ENCODE measurements at places on chromosomes 5 and 9.

GRCh38 chr5:141529002-141529401 lies 40.1 kb downstream of the PCDHGC5 start:
- no peak for DNase-seq

DNA sequence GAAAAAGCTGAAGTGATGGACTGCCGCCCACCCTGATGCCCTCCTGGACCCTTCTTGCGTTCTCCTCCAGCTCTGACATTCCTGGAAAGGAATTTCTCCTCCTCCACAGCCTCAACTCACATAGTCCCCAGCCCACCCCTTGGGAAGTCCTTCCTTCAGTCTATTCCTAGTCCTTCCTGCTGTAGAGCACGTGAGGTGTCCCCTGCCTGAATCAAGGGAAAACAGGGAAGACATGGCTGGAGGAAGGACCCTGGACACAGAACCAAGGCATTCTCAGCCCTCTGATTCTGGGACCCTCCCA lies 3.7 kb downstream of the ARID3C start:
- no peak for DNase-seq

GRCh38 chr5:77641963-77642737 lies 3.6 kb upstream of the OTP start:
- no peak for DNase-seq

DNA sequence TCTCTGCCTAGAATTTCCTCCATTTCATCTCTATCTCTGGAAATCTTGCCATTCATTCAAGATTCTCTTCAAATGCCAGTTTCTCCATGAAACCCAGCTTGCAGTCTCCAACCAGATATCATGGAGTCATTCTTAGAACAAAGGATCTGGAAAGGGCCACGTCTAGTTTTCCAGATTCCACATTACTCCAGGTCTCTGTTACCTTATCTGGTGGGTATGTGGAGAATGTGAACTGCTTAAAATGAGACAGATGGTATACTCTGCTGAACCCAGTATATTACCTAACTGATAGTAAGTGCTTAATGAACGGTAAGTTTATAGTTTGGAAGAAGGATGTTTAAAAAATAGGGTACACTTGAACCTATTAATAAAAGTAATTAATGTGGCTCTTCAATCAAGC lies 52.3 kb upstream of the ZSWIM6 start:
- no peak for DNase-seq

GRCh38 chr5:151320481-151320880 lies 16.9 kb upstream of the SLC36A3 start:
- no peak for DNase-seq

GRCh38 chr5:61486476-61486875 lies 154.4 kb downstream of the ZSWIM6 start:
- DNase-seq: no peak

DNA sequence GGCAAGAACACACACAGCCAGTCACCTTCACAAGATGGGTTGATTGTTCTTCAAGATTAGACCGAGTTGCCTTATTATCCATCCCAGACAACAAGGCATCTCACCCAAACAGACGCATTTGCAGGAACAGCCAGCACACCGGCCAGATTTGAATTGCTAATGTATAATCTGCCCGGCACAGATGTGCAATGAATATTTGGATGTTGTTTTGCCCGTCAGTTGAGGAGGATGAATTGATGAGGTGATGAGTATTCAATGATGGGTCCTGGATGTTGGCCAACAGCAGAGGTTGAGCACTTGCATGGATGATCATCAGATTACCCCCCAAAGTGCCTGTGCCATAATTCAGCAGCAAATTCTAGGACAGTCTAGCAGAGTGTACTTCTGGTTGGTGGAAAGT lies 20.1 kb downstream of the ALG2 start:
- no peak for DNase-seq

- DNase-seq: no peak
These were observed 194.3 kb downstream of the SMARCA2 start for GRCh38 chr9:2209400-2209799.

- DNase-seq: no peak
These were observed 49.5 kb downstream of the CAMSAP1 start for GRCh38 chr9:135857843-135858242.

DNA sequence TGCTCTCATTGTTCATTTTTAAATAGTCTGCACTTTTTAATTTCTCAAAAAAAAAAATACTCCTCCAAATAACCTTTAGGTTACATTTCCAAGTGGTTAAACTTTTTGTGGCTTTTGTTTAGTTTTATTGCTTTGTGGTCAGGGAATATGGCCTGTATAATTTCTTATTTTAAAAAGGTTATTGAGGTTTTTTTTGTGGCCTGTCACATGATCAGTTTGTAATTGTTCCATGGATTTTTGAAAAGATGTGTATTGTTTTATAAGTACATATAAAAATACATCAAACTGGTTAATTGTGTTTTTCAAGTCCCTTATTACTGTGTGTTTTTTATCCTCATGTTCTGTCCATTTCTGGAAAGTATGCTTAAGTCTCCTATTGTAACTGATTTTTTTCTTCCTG lies 64.0 kb downstream of the ZNF618 start:
- DNase-seq: no peak

DNA sequence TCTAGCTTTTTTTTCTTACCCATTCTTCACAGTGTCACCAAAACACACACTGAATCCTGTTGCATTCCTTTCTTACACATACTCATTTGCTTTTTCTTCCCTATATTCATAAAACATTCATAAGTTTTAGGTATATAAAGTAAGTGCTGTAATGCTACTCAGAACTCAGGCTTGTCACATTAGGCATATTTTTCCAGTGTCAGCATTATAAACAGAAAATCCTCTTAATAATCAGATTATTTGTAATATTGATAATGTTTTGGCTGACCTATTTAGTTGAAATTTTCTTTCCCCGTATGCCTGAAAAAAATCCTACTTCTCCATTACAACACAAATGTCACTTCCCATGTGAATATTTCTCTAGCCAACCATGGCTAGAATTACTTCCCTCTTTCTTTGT lies 743.0 kb upstream of the NUDT12 start:
- DNase-seq: no peak

GRCh38 chr9:19976226-19976625 lies 187.4 kb upstream of the SLC24A2 start:
- DNase-seq: no peak

DNA sequence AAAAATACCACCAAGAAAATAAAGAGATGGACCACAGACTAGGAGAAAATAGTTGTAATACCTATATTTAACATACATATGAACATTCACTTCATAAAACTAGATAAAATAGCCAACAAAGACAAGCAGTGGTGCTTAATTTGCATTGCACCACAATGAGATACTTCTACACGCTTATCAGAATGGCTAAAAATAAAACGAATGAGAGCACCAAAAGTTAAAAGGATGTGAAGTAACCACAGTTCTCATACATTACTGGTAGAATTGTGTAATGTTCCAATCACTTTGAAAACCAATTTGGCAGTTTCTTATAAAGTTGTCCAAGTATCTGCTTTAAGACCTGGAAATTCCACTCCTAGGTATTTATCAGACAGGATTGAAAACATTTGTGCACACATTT lies 198.9 kb upstream of the SGCD start:
- no peak for DNase-seq

GRCh38 chr5:142984011-142984410 lies 213.8 kb downstream of the ARHGAP26 start:
- no peak for DNase-seq

- no peak for DNase-seq
These were observed 262.9 kb downstream of the PIK3R1 start for GRCh38 chr5:68478301-68479095.

- DNase-seq: no peak
These were observed 6.2 kb upstream of the ORM1 start for GRCh38 chr9:114316605-114317230.

GRCh38 chr5:142587354-142587965 lies 98.4 kb downstream of the FGF1 start:
- DNase-seq: no peak

DNA sequence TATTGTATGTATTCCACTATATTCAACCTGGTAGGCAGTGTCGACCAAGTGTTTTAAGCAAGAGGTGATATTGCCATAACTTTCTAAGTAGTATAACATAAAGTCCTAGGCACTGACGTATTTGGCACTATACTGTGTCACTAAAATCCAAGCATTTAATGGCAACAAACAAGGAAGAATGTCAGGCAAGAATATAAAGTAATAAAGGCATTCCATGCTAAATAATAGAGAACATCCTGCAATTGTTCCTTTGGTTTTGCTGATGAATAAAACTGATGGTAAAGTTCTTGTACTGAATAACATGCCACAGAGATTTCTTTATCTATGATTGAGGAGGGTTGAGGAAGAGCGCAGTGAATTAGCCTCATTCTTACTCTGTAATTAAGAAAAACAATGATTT lies 256.9 kb downstream of the HINT1 start:
- DNase-seq: no peak

DNA sequence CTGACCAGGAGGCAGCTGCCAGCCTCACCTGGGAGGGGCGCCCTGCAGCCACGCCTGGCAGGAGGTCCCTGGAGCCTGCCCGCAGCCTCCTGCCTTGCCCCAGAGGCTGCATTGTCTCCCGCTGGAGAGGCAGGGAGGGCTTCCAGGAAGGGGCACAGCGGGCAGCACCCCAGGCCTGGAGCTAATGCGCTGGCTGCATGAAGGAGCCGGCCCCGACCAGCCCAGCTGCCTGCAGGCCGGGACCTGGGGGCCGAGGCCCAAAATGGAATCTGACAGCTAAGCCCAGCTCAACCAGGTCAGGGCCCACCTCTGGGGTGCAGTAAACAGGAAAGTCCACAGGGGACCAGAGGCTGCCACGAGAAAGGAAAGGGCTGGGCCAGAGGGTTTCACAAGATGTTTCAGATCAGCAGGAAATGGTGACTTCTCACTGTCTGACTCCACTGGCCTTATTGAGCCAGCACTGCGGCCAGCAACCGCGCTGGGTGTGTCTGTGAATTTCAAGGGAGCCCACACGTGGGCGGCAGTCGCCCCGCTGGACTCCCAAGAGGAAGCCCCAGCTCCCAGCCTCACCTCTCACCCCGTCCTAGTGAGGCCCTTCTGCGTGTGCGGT lies 18.6 kb upstream of the NOTCH1 start:
- DNase-seq: no peak

GRCh38 chr9:135921749-135922310 lies 14.5 kb upstream of the CAMSAP1 start:
- DNase-seq: no peak

DNA sequence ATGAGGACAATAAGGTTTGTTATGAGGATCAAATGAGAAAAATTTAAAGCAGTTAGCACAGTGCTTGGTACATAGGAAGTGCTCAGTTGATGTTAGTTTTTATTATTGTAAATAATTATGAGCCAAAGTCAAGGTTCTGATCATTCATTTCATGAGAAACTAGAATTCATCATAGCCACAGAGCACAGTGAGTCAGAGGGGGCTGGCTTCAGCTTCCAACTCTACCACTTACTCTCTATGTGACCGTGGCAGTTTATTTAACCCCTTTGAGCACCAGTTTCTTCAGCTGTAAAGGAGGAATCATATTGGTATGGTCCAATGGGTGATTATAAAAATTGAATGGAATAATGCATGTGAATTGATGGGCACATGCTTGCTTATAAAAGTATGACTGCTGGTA lies 39.4 kb downstream of the KLHL3 start:
- DNase-seq: no peak

DNA sequence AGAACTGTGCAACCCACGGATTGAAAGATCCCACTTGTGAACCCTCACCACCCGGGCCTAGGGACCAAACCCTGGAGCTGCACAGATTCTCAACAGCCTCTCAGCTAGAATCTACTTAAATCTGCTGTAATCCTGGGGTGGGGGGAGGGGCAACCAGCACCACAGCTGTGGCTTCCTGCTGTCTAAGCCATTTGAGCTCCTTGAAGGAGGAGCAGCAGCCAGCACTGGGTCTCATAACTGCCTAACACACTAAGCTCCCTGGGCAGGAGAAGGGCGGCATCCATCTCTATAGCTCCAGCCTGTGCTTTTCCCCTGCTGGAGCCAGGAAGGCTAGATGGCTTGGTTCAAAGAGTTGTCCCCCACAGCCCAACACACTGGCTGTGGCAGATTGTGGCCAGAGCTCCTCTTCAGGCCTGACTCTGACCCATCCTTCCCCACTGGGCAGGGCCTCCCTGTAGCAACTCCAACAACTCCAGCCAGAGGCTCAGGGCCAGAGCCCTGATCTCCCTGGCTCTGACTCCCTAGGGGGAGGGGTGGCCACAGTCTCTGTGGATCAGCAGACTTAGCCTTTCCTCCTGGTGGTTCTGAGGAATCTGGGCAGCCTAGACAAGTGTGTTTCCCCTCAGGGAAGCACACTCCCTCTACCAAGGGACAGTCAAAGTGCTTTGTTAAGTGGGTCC lies 72.0 kb upstream of the C9orf72 start:
- DNase-seq: no peak

DNA sequence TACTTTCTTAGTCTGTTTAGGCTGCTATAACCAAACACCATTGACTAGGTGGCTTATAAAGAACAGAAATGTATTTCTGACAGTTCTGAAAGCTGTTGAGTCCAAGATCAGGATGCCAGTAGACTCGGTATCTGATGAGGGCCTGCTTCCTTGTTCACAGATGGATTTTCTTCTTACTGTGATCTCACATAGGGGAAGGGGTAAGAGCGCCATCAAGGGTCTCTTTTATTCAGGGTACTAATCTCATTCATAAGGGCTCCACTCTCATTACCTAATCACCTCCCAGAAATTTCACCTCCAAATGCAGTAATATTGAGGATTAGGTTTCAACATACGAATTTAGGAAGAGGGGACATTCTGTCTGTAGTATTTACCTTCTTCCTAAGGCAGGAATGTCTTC lies 384.0 kb upstream of the DMAC1 start:
- DNase-seq: no peak

DNA sequence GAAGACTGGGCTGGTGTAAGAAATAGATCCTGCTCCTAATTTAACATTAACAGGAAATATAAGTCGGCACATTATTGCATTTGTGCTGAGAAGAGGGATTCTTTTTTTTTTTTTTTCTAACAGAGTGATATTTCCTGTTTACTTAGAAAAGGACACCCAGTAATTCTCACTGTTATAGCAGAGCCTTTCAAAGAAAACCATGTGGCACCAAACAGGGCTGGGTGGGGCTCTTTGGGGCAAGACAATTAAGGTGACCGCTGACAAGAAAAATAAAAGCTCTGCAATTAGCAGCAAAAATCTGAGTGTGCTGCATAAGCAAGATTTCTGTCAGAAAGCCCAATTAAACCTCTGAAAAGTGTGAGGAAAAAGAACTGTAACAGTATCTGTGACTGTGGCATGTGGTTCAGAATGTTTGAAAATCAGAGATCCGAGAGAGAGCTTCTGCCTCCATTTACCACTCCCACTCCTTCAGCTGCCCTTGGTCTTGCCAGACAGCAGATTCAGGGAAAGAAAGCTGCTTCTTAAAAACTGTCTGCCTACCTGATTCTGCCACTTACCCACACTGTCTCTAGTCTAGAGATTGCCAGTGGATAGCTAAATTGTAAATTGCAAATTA lies 77.1 kb upstream of the IQGAP2 start:
- DNase-seq: no peak

DNA sequence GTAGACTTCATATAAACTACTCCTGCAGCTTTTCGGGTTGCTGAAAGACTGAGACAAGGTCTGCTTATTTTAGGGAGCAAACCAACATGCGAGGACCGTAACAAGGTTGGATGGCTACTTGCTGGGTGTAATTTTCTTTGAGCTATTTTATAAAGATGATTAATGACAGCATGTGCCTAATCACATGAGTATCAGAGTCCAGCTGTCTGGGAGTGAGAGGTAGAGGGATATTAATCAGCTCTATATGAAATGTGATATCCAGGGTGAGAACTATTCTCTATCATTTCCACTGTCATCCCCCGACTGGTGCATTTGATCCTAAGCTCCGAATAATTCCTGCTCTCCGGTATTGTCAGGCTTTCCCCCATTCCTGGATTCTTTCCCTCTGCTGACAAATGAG lies 193.8 kb upstream of the HMHB1 start:
- DNase-seq: no peak

Measured in stimulated activated naive B cell treated with anti-CD40 and anti-IgM and Interleukin-4, amounts not matched to agents 10 μg/mL and 1 μg/mL and 100 μg/mL, for 72 hours (primary cell).